ENCODE measurements at places on chromosomes 4 and X.

DNA sequence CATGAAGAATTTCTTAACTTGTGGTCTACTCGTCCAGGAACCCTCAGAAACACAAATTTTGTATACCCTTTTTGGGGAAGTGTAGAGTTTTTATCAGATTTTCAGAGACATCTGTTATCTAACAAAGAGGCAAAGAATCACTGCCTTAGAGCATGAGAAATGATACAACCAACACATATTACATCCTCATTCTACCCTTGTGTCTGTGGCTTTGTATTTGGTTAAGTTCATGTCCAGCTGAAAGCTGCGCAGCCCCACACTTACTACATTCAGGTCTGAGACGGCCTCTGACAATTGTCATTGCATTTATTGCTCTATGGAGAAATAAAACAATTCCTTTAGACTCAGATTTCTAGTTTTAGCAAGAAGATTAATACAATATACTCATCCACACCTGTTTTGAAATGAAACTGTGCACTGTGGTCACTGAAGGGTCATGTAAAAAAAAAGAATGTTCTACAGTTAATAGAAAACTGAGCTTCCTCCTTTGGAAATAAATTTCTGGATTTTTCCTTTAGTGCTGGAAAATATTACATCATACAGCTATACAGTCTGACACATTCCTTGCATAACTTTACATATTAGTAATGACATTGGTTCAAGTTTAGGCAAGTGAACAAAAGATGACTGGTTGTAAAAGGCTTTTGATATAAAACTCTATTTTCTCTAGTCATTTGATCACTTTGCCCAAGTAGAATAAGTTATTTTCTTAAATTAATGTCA is 39.8 kb downstream of the GLRB start:
- no peak for DNase-seq

GRCh38 chr4:138407329-138407728 is 165.2 kb upstream of the SLC7A11 start:
- DNase-seq: no peak

DNA sequence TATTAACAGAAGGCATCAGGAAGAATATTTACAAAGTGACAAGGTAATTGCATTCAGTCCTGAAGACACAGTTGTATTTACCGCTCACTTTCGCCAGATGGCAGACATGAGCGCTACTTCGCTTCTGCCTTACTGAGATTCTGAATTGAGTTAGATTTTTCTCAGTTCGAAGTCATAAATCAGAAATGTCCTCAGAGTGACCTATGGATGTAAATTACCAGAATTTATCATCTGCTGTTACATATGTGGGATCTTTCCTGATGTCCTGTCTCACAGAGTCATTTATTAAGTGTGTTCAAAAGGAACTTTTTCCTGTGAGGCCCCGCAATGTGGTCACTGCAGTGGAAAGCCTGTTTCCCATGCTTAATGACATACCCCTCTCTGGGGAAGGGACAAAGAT is 97.3 kb upstream of the DCLK2 start:
- no peak for DNase-seq

- DNase-seq: no peak
Observed at GRCh38 chr4:7004331-7004730, 38.8 kb upstream of the TADA2B start.

DNA sequence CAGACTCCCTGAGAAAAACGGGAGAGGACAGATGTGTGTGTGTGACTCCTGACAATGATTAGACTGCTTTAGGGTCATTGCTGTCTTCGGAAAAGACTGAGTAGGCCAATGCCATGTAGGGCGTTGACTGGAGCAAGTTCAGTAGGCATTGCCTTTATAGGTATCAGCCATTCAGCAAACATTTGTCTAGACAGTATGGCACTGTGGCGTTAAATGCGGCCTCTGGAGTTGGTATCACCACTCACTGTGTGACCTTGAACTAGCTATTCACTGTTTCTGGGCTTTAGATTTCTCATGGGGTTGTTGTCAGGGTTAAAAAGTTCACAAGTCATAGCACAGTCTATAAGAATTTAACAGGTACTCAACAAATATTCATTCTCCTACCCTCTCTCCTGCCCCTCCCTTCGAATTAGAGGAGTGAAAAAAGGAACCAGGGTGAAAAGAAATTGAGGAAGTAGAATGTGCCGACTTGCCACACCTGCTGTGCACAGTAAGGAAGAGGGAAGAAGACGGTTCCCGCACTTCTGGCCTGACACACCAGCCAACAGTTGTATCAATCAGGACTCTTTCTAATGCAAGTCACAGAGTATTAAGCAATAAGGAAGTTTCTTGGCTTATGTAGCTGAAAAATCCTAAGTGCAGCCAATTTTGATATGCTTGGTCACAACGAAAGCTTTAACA is 83.2 kb upstream of the PLAC8 start:
- DNase-seq: no peak

DNA sequence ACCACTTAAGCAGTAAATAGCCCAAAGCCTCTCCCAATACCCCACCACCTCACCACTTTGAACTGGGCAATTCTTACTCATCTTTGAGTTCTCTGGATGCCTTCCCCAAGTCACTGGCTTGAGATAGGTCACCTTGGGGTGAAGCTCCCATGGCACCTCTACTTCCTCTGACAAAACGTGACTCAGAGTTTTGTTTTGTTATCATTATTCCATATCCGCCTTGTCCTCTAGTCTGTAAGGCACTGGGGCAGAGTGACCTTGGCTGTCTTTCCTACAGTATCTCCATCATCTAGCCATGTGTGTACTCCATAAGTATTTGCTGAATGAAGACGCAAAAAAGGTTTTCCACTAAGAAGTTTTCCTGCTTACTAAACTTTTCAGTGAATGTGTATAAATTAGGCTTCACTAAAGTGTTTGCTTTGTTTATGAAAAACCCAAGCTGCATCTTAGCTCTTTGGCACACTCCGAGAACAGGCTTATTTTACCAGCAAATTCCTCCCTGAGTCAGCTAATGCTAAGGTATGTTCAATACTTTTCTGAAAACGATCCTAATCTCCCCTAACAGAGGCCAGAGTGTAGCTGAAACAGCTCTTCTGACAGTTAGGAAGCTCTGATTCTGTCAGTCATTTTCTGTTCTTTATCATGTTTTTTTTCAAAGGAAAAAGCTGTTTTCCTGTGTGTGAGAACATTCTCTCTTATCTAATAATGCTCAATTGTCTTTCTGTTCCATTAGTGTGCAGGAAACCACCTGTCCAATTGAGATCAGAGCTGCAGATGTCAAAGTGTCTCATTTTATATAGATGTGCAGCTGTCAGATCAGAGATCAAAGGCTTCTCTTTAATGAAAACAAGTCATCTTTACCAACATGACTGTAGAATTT is 30.2 kb upstream of the TSPAN5 start:
- no peak for DNase-seq

GRCh38 chr4:101643186-101643837 is 147.2 kb upstream of the BANK1 start:
- no peak for DNase-seq

DNA sequence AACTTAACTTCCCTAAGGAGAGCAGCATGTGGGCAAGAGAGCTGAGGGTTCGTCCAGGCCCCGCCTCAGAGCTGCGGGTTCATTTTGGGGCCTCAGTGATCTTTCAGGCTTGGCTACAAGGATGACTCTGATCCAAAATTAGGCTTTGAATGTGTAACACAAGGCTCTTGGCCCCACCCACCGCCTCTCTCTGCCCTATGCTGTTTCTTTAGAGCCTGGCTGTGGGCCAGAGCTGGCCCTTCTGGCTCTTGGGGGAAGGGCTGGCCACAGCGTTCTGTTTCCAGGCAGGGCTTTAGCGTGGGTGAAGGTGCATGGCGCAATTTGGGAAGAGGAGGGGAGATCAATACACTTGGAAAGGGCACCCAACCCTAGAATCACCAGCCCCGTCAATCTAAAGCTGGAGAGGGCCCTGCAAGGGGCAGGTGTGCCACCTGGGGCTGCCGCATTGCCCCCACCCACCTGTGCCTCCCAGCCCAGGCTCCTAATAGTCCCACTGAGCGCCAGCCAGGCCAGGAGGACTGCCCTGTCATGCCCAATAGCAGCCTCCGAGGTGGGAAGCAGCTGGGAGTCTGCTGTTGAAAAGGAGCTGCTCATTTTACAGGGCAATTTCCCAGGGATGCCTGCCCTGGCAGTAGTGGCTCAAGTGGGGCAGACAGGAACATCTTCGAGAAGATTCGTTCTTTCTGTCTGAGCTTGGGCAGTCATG is 84.5 kb upstream of the MAML3 start:
- DNase-seq: no peak

DNA sequence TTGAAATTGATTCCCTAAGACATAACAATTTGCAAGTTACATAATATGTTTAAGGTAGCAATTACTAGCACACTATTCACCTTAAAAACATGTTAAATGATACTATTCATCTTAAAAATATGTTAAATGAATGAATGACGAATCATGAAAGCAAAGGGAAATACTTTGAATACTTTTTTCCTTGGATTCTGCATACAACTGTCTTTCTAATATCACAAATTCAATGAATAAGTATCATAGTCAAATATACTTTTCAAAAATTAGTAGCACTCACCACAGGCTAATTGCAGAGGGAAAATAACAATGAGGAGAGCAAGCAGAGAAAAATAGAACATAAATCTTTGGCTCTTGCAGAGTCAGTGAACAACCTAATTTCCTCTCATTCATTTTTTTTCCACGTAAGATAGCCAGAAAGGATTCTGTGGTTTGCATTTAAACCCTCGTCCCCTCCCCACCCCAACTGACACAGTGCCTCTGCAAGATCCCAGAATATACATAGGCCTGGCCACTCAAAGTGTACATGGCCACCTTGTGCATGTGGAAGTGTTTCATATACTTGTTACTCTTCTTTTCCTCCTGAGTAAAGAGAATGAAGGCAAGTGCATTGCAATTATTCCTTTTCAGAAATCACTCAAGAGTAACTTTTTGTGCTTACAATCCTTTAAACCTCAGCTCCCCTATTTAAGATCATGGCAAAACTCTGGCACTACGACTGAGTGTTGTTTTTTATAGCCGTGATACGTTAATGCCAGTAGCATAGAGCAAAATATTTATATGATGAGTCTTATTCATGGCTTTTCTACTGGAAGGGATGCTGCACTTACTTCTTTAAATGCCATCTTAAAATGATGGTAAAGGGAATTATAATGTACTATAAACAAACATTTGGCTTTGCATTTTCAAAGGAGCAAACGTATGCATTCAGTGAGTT is 236.4 kb downstream of the PDGFC start:
- no peak for DNase-seq

DNA sequence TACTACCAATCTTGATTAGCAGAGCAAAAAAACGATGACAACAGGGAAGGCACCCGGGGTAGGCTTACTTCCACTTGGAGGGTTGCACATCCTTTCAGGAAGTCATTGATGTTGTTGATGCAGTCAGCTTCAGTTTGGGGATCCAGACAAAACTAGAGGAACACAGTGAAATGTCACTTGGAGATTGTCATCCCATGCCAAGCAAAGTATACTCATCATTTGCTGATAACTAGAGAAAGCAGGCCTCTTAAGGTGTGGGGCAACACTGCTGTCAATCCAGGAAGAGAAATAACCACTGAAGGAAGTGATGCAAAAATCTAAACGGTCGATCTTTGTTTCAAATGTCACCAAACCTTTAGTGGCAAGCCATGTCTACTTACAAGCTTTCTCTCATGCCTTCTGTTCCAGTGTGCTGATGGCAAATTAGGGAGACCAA is 1.4 kb downstream of the ARHGEF6 start:
- no peak for DNase-seq

DNA sequence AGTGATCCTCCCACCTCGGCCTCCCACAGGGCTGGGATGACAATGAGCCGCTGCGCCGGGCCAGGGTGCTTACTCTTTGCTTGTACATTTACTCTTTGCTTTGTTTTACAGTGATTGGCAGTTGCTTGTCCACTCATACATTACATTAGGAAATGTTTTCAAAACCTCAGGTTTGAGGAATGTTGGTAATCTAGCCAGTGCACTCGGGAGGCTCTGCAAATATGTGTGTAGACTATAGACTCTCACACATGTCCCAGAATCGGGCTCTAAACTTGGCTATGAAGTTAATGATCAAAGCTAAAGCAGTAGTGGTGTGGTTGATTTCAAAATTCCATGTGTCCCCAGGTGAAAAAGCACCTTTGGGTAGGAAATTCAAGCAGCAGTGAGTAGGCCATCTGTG is 20.5 kb downstream of the TRMT44 start:
- no peak for DNase-seq

- peak; percentile 55 for DNase-seq
Observed at GRCh38 chr4:22607382-22607781, 85.4 kb upstream of the GBA3 start.

DNA sequence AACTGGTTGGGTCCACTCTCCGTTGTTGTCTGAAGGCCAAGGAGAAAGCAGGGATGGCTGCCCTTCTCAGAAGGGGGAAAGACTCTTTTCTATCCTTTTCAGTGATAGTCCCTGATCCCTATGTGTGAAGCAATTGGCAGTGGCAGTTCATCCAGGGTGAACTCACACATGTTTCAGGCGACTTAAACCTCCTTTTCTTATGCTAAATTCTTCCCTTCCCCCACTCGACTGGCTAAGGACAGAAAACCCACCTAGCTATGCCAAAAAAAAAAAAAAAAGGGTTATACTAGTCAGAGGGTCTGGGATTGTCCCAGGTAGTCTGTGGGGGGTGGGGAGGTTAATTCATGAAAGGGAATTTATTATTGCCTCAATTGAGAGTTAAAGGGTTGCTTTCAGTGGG is 12.2 kb upstream of the ZNF280C start:
- no peak for DNase-seq

GRCh38 chr4:95985791-95986550 is 146.1 kb downstream of the PDHA2 start:
- DNase-seq: no peak

DNA sequence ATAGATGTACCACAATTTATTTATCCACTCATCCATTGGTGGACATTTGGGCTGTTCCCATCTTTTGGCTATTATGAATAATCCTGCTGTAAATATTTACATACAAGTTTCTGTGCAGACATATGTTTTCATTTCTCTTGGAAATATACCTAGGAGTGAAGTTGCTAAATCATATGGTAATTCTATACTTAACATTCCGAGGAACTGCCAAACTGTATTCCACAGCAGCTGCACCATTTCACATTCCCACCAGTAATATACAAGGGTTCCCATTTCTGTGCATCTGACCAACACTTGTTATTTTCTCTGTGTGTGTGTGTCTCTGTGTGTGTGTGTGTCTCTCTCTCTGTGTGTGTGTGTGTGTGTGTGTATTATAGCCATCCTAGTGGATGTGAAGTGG is 15.4 kb upstream of the DOCK11 start:
- no peak for DNase-seq

- no peak for DNase-seq
Observed at GRCh38 chr4:75457365-75457764, 56.8 kb downstream of the RCHY1 start.

GRCh38 chrX:124212622-124213021 is 119.8 kb upstream of the TEX13D start:
- DNase-seq: no peak

- DNase-seq: no peak
Observed at GRCh38 chrX:6954836-6955235, 192.7 kb upstream of the STS start.

DNA sequence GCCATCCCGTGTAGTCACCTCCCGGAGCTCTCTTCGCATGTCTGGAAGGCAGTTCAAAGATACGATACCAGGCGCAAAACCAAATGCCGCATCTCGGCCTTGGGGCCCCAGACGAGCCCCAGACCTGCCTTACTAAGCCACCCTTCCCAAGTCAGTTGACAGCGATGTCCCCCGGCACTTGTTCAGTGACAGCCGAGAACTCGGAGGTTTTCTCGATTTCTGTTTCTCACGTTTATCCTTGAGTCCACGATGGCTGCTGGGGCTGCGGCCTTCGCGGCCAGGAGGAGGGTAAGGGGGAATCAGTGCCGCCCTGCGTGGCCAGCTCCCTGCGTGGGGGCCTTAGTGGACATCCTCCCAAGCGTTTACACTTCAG is 7.3 kb downstream of the MAEA start:
- no peak for DNase-seq

- no peak for DNase-seq
Observed at GRCh38 chr4:5940470-5941203, 47.8 kb upstream of the CRMP1 start.
